ENCODE measurements at places on chromosomes 16 and 17. TPM values are rescaled to one million over a fixed set of nuclear protein-coding genes. Genes with fewer than 3 reads are reported as not detected.

Gene CCL14
- 6.4 TPM for total RNA-seq

Gene PIK3R6
- 0.32 TPM for total RNA-seq

DNA sequence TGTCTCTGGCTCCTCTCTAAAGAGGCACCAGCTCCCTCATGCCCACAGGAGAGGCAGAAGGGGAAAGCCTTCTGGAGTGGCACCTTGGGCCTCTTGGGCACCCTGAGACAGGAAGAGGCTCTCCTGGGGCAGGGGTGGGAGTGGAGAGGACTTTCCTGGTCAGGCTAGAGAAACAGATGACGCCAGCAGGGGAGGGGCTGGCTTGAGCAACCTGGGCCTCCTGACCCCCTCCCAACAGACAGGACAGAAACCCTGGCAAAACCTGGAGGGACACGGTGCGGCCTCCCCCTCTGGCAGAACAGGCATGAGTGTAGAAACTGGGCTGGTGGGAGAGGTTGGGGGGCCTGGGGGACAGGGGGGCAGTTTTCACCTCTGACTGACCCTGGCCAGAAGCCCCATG is 6.1 kb downstream of the SMIM5 start:
- no peak overlapping the region for H3K27ac ChIP-seq
- DNase-seq = peak; percentile 12

Gene HOXB13
- total RNA-seq = not detected

Gene LPO
- not detected for total RNA-seq

Gene TNS4
- total RNA-seq = not detected

DNA sequence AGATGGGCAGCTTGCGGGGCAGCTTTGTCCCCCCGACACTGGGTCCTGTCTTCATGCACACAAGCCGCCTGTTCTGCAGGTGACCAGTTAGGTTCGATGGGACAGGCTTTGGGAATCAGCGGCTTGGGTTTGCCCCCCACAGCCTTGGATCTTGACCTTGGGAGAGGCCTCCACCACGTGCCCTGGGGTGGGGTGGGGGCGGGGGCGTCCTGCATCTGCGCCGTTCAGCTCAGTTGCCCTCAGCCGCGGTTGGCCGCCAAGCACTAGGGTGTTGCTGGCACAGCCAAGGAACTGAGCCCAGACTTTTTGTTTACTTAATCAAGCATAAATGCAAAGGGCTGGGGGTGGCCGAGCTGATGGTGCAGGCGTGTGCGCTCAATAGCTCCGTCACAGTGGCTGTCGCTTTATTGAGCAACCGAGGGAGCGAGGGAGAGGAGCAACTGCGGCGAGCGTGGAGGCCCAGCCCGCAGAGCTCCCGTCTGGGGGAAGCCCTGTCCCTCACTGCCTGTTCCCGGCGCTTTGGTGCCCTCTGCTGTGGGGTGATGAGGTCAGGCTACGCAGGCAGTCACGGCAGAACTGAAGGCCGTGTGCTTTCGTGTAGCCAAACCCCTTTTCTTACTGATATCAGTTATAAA is 33.9 kb downstream of the JPH3 start:
- H3K36me3 ChIP-seq = no peaks in the 10 kb centered on the region
- peak; percentile 92 for DNase-seq
- peaks cover 11% of the 10 kb centered on the region for H3K4me1 ChIP-seq
- H3K4me3 ChIP-seq = peak overlapping the region; percentile 37
- no peak overlapping the region for H3K27ac ChIP-seq
- peaks cover 4% of the 10 kb centered on the region for H3K27me3 ChIP-seq

DNA sequence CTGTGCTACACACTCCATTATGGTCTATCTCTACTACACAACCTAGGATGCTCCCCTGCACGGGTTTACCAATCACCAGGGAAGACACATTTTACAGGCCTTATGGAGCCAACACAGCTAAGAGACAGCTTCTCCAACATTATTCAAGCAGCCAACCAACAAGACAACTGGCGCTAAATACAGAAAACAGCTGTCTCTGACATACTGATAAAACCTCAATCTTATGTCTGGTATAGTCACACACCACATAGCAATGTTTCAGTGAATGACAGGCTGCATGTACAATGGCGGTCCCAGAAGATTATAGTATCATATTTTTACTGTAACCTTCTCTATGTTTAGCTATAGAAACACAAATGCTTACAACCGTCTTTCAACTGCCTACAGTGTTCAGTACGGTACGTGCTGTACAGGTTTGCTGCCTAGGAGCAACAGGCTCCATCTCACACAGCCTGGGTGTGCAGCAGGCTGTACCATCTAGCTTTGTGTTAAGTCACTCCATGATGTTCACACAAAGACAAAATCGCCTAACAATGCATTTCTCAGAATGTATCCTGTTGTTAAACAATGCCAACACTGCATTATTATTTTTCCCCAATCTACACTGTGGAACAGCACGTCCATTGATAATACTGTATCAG is 10.9 kb downstream of the USP22 start:
- no peaks in the 10 kb centered on the region for H3K27me3 ChIP-seq
- peaks cover 90% of the 10 kb centered on the region for H3K4me1 ChIP-seq
- no peak for DNase-seq
- no peak overlapping the region for H3K4me3 ChIP-seq
- H3K27ac ChIP-seq = peak overlapping the region; percentile 99
- peaks cover 17% of the 10 kb centered on the region for H3K36me3 ChIP-seq

DNA sequence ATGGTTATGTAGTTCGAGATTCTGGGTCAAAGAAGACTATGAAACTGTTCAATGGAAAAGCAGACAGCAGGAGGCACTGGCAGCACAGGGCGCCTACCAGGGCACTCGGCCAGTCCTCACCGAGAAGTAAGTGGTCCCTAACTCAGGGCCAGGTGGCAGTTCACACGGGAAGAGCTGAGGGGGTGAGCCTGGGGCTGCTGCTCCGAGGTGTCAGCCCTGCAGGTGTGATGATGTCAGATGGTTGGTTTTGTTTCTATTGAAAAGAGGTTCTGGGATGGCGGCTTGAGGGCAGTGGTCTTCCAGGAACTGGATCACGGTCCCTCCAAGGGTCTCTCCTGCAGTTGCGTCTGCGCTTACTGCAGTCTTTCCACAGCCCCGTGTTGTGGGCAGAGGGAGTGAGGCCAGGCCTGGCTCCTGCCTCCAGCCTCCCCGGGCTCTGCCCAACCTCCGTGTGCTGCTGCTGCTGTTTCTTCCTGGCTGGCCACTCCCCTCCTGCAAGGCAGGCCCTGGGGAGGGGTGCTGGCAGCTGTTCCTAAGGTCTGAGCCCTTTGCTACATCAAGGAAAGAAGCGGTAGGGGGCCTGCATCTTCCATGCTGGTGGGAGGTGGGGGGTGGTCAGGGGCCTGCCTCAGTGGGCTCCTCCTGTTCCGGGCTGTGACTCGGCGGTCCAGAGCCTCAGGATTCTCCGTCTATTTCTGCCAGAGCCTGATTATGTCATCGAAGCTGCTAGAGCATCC is 22.6 kb downstream of the RNF213 start:
- peaks cover 15% of the 10 kb centered on the region for H3K4me1 ChIP-seq
- H3K36me3 ChIP-seq = peaks cover 34% of the 10 kb centered on the region
- no peaks in the 10 kb centered on the region for H3K27me3 ChIP-seq
- no peak overlapping the region for H3K4me3 ChIP-seq
- peak; percentile 35 for DNase-seq

DNA sequence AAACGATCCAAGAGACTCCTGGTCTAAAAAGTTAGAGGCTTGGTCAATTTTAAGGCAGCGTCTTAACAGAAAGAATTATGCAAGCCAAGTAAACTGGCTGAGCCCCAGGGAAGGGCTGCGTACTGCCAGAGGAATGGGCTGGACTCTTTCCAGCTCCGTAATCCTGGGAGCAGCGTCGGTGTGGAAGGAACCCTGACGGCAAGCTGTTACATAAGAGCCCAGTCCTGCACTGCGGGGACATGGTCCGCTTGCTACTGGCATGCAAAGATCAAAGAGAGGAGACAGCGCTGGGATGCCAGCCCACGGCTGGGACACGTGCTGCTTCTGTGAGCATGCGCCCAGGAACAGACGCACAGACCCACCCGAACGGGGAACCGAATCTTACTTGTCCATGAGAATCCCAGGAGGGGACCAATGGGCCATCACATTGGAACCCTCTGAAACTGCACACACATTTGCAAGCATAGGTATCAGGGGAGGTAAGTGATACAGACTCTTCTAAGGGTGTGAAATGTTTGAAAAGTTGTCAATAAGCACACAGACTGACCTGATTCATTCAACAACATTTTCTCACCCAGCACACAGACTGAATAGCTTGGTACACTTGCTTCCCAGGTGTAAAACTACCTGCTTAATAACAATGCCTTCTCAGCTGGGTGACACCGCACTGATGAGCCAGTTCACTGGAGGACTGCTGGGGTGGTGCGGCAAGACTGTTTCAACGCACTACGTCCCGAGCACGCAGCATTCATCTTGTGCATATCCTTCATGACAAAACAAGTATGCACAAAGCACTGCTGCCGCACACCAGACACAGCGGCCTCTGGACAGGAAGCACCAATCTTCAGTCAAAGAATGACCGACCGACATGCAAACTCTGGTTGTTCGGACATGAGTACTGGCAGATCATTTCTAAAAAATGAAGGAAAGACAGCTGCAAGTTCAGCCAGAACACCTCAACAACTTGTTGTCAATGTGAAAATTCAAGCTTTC is 94.9 kb downstream of the ANKRD11 start:
- H3K4me3 ChIP-seq = no peak overlapping the region
- H3K27ac ChIP-seq = peak overlapping the region; percentile 64
- no peaks in the 10 kb centered on the region for H3K27me3 ChIP-seq
- DNase-seq = peak; percentile 85
- H3K4me1 ChIP-seq = peaks cover 56% of the 10 kb centered on the region

Gene HOXB8
- total RNA-seq = not detected

GRCh38 chr17:59357929-59358328 is 26.5 kb downstream of the YPEL2 start:
- H3K27me3 ChIP-seq = no peaks in the 10 kb centered on the region
- peak overlapping the region; percentile 78 for H3K27ac ChIP-seq
- H3K4me3 ChIP-seq = no peak overlapping the region
- peaks cover 84% of the 10 kb centered on the region for H3K4me1 ChIP-seq

GRCh38 chr16:10935226-10935915 is 6.9 kb downstream of the DEXI start:
- no peaks in the 10 kb centered on the region for H3K27me3 ChIP-seq
- DNase-seq = no peak
- H3K27ac ChIP-seq = peak overlapping the region; percentile 58
- H3K4me3 ChIP-seq = peak overlapping the region; percentile 12
- no peaks in the 10 kb centered on the region for H3K36me3 ChIP-seq
- peaks cover 92% of the 10 kb centered on the region for H3K4me1 ChIP-seq

DNA sequence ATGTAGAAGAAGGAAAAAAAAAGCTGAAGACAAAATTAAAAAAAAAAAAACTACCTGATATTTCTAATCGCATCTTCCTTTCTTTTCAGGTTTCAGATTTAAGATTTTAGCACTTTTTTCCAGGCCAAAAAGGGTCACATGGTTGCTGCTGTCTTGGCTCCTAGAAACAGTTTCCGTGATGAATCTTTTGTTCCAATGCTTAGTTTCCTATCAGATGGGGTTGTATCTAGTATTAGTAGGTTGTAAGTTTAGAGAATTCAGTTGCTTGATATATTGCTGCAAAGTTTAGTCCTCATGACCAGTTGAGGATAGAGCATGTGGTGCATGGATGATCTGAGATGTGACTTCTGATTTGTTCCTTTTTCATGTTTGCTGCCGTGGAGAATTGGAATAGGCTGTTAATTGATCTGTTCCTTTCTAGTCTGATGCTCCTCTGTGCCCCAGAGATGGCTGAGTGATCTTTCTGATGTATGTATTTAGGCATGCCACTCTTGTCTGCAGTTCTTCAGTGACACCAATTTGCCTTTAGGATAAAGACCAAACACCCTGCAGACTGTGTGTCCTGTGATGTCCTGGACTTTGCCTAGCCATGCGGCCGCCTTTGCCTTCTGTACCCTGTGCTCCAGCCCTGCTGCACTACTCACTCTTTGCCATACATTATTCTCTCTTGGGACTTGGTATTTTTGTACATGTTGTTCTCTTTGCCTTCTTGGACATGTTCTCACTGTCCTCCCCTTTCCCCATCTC is 94.0 kb downstream of the MRTFB start:
- no peak overlapping the region for H3K4me3 ChIP-seq
- DNase-seq = no peak
- H3K27ac ChIP-seq = no peak overlapping the region
- H3K27me3 ChIP-seq = no peaks in the 10 kb centered on the region
- no peaks in the 10 kb centered on the region for H3K4me1 ChIP-seq

GRCh38 chr16:23105309-23105708 is 43.9 kb downstream of the USP31 start:
- no peak overlapping the region for H3K27ac ChIP-seq
- H3K27me3 ChIP-seq = no peaks in the 10 kb centered on the region
- H3K36me3 ChIP-seq = peaks cover 5% of the 10 kb centered on the region
- no peak for DNase-seq
- peaks cover under 1% of the 10 kb centered on the region for H3K4me1 ChIP-seq
- H3K4me3 ChIP-seq = no peak overlapping the region

Gene TMEM106A
- total RNA-seq = 1.9 TPM

DNA sequence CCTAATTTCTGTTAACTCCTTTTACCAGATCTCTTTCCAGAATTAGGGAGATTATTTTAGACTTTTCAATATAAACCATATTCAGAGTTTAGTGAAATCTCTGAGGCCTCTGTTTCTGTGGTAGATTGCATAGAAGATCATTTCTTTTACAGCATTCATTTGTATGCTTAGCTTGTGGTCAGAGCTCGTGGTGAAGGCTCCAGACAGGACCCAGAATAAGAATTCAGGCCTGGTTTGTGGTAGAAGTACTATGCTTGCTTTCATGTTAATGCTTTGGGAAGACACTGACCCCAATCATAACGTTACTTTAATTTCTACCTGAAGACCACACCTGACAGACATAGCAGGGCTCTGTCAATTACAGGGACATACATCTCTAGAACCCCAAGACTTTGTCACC is 258.1 kb downstream of the FTO start:
- no peak for DNase-seq
- no peaks in the 10 kb centered on the region for H3K27me3 ChIP-seq
- no peak overlapping the region for H3K4me3 ChIP-seq
- H3K36me3 ChIP-seq = no peaks in the 10 kb centered on the region
- no peak overlapping the region for H3K27ac ChIP-seq

Gene FAM222B
- total RNA-seq = 52.9 TPM

DNA sequence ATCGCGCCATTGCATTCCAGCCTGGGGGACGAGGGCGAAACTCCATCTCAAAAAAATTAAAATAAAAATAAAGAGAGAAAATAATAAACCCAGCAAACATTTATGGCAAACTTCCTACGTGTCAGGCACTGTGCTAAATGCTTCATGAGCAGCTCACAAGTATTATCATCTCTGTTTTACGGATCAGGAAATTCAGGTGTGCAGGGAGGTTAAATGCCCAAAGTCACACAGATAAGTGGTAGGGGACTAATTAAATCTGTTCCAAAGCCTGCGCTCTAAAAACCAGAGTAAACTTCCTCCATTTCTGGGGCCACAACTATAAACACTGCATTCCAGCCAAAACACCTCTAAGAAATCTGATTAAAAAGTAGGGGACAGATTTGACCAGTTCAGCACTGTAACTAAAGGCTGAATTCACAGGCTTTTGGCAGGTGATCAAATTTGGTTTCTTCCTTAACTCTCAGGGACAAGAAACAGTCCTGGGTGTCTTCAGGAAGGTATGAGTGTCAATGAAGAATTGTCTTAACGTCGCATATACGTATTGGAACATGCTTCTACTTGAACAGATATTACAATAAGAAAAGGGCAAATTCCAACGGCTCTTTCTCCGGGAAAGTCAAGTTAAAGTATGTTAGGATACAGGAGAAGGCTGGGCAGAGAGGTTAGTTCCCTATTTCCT is 996 bp downstream of the STRADA start:
- peaks cover 7% of the 10 kb centered on the region for H3K4me1 ChIP-seq
- no peak for DNase-seq
- peak overlapping the region; percentile 99 for H3K4me3 ChIP-seq
- peak overlapping the region; percentile 88 for H3K27ac ChIP-seq
- no peaks in the 10 kb centered on the region for H3K36me3 ChIP-seq
- H3K27me3 ChIP-seq = no peaks in the 10 kb centered on the region
